Stimulated activated CD4-positive, alpha-beta T cell treated with anti-CD3 and anti-CD28 coated beads, Interleukin-4, amount 100 ng/mL, for 1 hour (primary cell): ENCODE measurements at places on chromosomes 12 and 14.

GRCh38 chr12:119980242-119980641, 8.8 kb upstream of the BICDL1 start:
- no peak for DNase-seq

DNA sequence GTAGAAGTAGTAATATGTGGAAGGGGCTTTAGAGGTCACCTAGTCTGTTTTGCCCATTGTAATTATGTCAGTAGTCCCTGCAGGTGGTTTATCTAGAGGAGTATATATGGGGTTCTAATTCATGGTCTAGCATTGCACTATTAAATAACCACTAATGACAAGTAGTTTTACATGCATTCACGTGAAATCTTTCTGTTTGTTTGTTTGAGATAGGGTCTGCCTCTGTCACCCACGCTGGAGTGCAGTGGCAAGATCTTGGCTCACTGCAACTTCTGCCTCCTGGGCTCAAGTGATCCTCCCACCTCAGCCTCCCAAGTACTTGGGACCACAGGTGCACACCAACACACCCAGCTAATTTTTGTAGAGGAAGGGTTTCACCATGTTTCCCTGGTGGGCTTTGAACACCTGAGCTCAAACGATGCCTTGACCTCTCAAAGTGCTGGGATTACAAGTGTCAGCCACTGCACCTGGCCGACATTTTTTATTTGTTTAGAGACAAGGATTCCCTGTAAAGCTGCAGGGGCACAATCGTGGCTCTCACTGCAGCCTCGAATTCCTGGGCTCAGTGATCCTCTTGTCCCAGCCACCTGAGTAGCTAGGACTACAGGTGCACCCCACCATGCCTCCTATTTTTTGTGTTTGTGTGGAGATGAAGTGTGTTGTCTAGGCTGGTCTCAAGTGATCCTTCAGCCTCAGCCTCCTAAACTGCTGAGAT, 12.0 kb upstream of the PSEN1 start:
- no peak for DNase-seq

DNA sequence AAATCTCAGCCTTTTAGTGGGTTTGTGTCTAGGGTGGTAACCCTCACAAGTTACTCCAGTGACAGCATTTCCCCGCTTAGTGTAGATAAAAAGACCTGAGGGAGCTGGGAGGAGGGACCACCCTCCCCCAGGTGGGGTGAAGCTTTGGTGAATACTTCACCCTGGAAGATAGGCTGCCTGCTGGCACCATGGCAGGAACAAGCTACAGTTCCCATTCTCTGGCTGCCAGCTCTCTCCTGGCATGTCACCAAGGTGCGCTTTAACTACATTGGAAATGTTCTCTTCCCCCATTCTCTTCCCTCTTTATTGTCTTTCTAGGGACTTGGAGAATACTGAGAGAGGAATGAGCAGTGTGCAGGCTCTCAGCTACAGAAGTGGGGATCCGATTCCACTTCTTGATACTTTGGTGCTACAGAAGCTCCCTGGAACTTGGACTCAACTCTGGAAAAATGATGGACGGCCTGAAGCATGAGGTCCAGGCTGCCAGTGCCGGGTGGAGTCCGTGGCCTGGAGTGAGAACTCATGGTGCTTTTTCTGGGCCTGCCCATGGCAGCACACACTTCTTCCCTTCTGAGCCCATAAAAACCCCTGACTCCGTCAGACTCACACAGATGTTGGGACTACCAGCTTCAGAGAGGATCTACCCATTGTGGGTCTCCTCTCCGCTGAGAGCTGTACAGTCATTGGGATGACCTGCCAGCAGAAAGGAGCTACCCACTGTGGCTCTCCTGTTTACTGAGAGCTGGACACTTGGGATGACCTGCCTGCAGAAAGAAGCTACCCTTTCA, 198.0 kb downstream of the ADGRD1 start:
- no peak for DNase-seq

GRCh38 chr12:41228066-41228820, 40.1 kb downstream of the PDZRN4 start:
- no peak for DNase-seq

DNA sequence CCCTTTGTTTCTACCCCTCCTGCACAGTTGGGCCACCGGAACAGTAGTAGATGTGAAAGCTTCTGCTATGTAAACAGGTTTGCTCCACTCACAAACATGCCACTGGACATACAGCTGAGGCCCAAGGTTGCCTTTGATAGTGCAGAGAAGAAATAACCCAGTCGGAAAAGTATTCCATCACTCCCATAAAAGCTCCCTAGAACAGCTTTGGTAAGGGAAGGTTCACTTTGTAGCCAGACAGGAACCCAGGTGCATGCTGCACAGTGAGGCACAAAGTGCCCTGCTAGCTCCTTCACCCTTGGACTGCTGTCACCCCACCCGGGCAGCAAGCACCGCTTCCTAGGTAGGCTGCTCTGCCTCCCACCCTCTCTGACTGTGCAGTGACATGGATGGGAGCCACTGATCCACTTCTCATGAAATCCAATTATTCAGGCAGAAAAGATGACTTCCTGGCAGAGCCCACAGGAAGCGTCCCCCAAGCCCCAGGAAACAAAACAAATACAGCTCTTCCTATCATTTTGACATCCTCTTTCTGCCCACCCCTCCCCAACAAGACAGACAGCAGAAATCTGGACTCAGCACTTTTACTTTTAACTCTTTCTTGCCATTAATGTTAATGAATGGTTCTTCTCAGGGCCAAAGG, 100.2 kb downstream of the SRGAP1 start:
- no peak for DNase-seq

GRCh38 chr12:19574601-19575000, 135.3 kb downstream of the AEBP2 start:
- DNase-seq = no peak

GRCh38 chr12:122811777-122812176, 23.5 kb upstream of the HIP1R start:
- DNase-seq = no peak

DNA sequence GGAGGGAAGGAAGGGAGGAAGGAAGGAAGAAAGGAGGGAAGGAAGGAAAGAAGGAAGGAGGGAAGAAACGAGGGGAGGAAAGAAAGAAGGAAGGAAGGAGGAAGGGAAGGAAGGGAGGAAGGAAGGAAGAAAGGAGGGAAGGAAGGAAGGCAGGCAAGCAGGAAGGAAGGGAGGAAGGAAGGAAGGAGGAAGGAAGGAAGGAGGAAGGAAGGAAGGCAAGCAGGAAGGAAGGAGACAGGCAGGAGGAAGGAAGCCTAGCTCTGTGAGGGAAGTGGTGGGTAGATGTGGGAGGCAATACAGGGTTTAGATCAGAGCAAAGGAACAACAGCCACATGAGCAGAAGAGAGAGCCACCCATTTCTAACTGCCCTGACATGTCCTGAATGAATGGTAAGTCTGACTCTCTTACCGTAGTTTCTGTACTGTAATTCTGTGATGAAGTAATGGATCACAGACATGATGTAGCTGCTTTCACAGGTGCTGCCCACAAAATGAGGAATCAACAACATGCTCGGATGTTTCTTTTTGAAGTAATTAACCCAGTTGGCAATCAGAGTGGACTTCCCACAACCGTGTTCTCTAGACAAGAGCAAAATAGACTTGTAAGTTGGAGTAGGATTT, 24.4 kb upstream of the HSP90B1 start:
- no peak for DNase-seq

GRCh38 chr12:72146495-72146894, 125.7 kb upstream of the TRHDE start:
- DNase-seq = no peak
